ENCODE measurements at places on chromosomes 3 and 15.

DNA sequence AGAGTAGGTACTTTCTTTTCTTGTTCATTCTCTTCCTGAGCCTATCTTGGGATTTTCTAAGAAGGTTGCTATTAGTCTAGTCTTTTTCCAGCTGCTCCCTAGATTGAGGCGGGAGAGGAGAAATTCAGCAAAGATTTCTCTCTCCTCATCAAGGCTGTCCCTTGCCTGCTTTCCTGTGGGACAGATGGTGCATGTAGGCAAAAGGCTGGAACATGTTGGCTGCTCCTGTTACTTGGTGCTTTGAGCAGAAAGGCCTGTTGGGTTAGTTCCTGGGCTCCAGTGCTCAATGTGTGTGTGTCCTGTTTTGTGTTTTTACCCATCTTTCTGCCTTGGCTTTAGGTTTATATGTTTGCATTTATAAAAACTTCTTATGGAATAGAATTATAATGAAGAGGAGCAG is 9.1 kb upstream of the SNRPN start:
- DNase-seq, result no peak

GRCh38 chr3:5270666-5271371 is 83.3 kb downstream of the EDEM1 start:
- no peak for DNase-seq

DNA sequence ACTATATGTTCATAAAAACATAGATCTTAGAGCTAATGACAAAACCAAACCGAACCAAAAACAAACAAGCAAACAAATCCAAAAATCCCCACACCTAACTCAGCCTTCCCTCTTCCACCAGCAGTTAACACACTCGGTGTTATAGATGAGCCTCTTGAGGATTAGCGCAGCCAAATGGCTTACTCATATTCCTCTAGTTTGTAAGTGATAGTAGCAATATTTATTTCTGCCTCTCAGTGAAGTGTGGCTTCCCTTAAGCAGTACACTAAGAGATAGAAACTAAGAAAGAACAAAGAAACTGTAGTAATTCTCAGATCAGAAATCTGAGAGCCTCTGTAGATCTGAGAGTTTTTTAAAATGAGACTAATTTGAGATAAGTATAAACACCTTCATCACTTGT is 2.4 kb upstream of the NCEH1 start:
- DNase-seq, result no peak

DNA sequence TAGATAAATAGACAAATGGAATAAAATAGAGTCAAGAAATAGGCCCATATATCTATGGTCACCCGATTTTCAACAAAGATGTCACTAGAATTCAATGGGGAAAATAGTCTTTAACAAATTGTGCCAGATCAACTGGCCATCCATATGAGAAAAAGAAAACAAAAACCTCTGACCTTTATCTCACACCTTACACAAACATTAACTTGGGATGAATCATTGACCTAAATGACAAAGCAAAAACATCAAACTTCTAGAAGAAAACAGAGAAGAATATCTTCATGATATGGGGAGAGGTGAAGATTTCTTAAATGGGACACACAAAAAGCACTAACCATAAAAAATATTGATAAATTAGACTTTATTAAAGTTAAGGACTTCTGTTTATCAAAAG is 31.9 kb downstream of the ITGA11 start:
- no peak for DNase-seq

DNA sequence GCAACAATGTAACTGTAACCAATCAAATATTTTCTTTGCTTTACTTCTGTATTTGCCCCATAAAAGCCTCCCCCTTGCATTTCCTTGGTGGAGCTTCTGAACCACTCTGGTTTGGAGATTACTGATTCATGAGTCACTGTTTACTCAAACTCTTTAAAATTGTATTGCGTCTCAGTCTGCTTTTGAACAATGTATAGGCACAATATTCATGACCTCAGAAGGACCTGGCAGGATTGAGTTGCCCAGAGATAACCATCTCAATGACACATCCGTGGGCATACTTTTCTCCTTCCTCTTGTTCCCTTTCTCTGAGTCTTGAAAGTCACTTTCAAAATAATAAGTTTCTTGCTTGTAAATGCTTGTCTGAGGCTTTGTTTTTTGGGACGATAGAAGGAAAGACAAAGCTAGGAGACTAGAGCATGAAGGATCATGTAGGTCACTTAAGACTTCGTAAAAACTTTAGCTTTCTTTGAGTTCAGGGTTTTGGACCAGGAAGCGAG is 57.1 kb upstream of the POU1F1 start:
- DNase-seq, result no peak

GRCh38 chr15:76976141-76976540 is 18.8 kb upstream of the PSTPIP1 start:
- no peak for DNase-seq

GRCh38 chr3:12143949-12144504 is 14.7 kb downstream of the TIMP4 start:
- DNase-seq, result no peak

- DNase-seq, result no peak
These were observed 144.2 kb upstream of the ABHD17C start for GRCh38 chr15:80550908-80551260.

DNA sequence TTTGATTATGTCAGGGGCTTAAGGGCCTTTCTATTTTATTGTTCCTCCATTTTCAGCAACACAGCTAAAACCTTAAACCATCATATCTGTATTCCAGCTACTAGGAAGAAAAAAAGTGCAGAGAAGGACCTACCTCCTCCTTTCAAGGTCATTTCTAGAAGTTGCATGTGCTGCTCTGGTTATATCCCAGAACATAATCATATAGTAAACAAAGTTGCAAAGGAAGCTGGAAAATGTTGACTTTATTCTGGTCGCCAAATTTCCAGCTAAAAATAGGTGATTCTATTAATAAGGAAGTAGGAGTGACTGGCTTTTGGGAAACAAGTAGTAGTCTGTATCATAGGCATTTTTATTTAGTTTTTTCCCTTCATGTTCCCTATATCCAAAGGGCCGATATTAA is 21.3 kb upstream of the B3GALNT1 start:
- DNase-seq, result no peak

GRCh38 chr15:85764649-85765277 is 30.0 kb downstream of the KLHL25 start:
- no peak for DNase-seq

- no peak for DNase-seq
These were observed 398.6 kb upstream of the WNT5A start for GRCh38 chr3:55885721-55886120.

Measured in GM20000 (cell line).